NCI-H1436 treated with DMSO at 0.1 percent for 48 hours (cell line): ENCODE measurements at places on chromosomes 16 and 17.

GRCh38 chr16:69105501-69106361, at the start of gene HAS3:
HAS3 (plus strand) TSS chr16:69105653; CDS start chr16:69109396, 3,743 bp downstream.
- DNase-seq: peak; percentile 19

DNA sequence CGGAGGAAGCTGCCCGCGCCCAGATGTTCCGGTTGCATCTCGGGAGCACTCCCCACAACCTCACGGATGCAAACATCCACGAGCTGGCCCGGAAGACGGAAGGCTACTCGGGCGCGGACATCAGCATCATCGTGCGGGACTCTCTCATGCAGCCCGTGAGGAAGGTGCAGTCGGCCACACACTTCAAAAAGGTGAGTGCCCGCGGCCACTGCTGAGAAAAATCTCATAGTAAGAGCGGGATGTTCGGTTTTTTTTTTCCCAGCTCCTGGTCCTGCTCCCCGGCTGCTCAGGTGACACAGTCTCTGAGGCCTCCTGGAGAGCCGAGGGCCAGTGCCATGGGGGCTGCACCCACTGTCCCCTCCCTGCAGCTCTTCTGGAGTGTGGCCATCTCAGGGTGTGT, 9.3 kb downstream of the PDF start:
- no peak for DNase-seq

- no peak for DNase-seq
Measured at GRCh38 chr16:81442220-81442915, 2.2 kb upstream of the CMIP start.

GRCh38 chr17:50062293-50063243, 6.7 kb downstream of the ITGA3 start:
- DNase-seq: no peak

GRCh38 chr16:49474741-49475140, 101.1 kb downstream of the C16orf78 start:
- no peak for DNase-seq

DNA sequence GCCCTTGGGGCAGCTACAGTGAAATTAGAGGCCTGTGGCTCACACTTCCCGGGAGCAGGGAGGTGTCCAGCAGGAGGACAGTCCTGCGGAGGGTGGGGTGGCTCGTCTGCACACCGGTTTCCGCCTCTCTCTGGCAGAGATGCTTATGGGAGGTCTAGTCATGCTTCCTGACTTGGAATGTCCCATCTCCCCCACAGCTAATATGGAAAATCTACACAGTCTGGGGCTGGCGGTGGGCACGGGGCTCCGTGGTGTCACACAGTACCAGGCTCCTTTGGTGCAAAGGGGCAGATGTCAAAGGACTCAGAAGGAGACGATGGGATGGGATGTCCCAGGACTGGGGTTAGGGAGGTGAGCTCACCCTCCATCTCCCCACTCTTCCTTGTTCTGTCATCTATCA, 44.1 kb upstream of the DOC2B start:
- no peak for DNase-seq

- no peak for DNase-seq
Measured at GRCh38 chr17:63998721-63999679, 849 bp downstream of the PRR29 start.
